ENCODE measurements at places on chromosomes 5 and 9.

GRCh38 chr5:149274939-149275338, 3.3 kb downstream of the AFAP1L1 start:
- DNase-seq = no peak

GRCh38 chr9:91395553-91396471, 27.8 kb downstream of the NFIL3 start:
- peak; percentile 87 for DNase-seq

DNA sequence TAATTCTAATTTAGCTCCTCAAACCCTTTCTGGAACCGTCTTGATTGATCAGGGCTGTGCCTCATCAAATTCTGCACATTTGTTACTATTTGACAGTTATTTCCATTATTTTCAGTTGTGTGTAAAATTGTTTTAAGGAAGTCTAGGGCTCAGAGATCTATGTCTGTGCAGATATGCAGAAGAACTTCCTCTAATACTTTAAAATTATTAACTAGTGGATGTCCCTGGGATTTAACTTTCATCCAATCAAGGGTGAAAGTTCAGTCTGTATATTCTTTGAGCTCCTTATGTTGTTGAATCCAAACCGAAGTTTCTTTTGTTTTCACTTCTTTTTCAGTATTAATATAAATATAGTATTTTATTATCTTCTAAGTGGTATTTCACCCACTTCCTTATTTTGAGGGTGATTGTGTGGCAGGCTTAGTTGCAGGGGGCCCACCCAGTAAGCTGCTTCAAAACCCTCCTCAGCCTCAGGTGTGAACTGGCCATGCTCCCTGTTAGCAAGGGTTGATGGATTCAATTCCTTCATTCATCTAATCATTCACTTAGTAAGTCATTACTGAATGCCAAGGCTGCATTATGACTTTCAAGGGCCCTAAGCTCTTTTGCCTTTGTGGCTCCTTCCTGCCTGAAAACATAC, 2.1 kb upstream of the CAMLG start:
- DNase-seq = no peak

DNA sequence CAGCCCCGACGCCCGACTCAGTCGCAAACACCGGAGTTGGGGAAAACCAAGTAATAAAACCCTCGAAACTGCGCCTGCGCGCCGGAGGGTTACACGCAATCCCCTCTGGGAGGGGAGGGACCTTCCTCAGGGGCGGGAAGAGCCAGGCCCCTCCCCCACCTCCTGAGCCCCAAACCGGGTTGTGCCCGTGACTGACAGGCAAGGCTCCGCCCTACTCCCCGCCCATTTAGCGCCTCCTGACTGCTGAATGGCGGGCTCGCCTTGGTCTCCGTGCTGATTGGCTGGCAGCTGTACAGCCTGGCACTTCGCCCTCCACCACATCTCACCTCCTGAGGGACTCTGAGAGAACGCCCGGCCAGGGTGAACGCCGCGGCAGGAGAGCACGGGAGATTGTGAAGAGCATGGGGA, at the start of gene PRDM9:
PRDM9 (plus strand) TSS at position 332 of the 408 bp plus-strand sequence. CDS start 1,425 bp downstream, outside the sequence.
- DNase-seq = peak; percentile 0

DNA sequence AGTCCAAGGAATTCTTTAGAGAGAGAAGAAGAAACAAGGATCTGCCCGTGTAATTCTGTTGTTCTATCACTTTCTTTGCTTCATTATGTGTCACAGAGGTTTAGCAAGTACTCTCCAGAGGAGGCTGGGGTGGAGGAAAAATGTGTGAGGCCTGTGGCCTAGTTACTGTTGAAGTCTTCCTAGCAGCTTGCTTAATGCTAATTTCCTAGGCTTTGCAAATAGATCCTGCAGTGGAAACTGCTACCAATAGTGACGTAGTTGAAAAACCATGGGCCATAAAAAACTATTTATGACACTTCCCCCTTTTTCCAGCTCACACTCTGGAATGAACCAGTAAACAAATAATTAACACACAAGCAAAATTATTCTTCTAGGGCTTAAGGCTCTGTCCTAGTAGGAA, 27.0 kb upstream of the C9orf72 start:
- no peak for DNase-seq

GRCh38 chr5:74083096-74083791, 457.2 kb downstream of the ARHGEF28 start:
- no peak for DNase-seq

DNA sequence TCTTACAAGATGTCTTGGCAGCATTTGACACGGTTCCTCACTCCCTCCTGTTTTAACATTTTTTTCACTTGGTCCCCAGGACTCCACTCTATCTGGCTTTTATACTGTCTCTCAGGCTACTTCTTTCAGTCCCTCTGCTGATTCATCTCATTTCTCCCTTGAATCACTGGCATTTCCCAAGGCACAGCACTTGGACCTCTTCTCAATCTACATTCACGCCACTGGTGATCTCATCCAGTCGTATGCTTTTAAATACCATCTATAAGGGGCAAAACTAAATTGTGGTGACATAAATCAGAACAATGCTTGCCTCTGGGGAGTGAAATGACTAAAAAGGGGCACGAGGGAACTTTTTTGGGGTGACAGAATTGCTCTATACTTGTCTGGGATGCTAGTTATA, 47.1 kb downstream of the MAPKAP1 start:
- DNase-seq = peak; percentile 74

- DNase-seq = no peak
Measured at GRCh38 chr9:86626802-86627201, 272.6 kb upstream of the TUT7 start.

DNA sequence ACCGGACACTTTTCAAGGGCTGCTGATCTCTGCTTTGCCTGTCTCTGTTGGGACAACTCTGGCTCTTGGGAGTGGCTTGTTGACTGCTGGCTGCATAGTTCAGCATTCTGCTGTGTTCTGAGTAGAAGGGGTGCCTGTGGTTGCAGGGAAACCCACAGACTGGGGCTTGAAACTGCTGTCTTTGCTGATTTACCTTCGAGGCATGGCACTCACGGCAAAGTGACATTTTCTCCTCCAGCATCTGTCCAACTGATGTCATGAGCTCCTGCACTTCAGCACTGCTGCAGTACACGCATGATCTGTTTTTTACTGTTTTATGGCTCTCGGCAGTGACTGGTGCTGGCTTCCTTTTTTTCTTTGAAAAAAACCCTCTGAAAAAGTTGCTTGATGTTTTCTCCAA, 69.2 kb downstream of the SPATA31D1 start:
- no peak for DNase-seq

DNA sequence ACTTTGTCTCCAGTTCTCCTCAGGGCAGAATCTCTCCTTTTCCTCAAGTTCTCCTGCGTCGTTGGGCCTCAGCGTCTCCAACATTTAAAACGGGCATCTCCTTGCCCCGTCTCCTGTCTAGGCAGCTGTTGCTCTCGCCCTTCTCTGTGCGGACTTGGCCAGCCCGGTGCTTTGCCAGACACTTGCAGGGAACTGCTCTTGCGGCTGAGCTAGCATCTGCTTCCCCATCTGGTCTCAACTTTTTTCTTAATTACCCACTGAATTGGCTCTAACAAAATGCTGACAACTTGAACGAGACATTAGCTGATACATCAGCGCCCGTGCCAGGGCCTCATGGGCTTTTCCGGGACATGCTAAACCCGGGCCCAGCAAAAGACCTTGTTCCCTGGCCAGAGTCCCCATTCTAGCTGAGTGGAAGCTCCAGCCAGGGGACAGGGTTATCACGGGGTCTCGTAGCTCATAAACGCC, 25.1 kb downstream of the ZNF618 start:
- DNase-seq = no peak

GRCh38 chr5:128081111-128081851, 2.3 kb upstream of the SLC12A2 start:
- no peak for DNase-seq

GRCh38 chr9:121735065-121735792, 83.8 kb downstream of the DAB2IP start:
- DNase-seq = peak; percentile 49

DNA sequence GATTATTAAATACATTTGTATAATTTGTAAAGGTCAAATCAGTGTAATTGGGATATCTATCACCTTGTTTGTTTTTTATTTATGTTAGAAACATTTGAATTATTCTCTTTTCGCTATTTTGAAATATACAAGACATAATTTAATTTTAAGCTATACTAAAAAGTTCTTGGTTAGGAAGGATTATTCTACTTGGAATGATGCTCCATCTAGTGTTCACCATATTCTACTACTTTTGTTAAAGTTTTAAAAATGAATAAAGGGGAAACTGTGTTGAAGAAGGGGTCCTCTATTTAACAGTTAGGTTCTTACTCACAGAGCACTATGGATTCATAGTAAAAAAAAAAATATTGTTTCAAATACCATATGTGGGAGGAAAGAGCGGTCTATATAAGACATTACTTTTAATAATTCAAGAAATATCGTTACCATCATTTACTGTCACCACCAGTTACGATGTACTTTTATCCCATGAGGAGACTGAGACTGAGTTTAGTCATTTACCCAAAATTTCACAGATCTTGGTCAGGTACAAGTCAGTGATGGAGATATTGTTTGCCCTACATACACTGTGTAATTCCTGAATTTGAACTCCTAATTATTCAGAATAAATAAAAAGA, 6.3 kb upstream of the STOM start:
- DNase-seq = no peak

DNA sequence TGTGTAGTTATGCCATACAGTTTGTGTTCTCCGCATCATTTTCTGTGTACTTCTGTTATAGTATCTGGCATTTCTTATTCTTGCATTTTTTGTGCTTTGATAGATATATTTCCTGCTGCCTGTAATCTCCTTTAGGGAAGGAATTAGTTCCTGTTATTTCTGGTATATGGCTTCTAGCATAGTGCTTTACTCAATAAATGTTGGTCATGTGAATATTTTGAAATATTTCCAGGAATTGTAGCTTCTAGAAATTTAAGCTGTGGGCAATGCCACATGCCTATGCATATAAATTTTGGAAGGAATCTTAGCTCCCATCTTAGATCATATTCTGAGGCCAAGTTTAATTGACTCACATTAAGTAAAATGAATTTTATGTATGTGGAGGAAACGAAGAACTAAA, 11.5 kb upstream of the PRRC1 start:
- no peak for DNase-seq

DNA sequence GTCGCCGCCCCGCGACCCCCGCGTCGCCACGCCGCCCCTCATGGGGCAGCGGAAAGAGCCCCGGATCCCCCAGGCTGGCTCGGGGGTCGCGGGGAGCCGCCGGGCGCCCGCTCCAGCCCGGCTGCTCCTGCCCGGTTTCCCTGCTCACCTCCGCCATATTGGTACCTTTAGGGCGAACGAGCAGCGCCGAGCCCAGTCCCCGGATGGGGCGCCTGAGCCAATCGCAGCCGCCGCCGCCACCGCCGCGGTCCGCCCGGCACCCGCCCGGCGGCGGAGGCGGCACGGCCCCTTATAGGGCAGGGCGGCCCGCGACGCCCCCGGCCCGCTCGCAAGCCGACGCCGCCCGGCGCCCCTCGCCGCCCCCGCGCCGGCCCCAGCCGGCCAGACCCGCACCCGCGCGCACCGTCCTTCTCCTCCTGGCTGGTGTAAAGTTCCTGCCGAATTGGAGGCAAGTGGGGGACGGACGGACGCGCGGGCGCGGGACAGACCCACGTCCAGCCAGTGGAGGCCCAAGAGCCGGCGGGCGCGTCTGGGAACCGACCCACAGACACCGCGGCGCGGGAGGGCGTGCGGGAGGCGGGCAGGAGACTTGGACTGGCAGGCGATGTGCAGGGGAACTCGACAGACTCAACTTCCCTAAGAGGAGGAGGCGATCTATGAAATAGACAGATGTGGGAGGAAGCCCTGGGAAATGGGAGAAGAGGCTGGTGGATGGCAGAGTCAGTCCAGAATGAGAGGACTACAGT, at the start of gene MIER3:
MIER3 (minus strand) TSS at position 178 of the 746 bp plus-strand sequence; CDS start at position 157, 21 bp downstream.
- DNase-seq = peak; percentile 88

- DNase-seq = no peak
Measured at GRCh38 chr9:136051453-136051836, 43.6 kb downstream of the NACC2 start.

GRCh38 chr9:130486103-130486502, 41.3 kb downstream of the ASS1 start:
- no peak for DNase-seq

DNA sequence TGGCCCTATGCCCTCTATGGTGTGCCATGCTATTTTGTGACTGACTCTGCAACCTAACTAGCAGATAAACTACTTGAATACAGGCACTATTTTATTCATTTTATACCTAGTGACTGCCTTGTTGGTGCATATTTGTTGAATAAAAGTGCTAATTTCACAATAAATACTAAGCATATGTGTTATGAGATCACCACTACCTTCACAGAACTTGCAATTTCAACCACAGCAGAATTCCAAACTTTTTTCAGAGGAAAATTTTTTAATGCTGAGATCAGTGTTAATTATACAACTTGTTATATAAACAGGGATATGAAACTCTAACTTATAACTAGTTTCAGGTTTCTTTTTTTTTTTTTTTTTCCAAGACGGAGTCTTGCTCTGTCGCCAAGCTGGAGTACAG, 94.8 kb downstream of the NR3C1 start:
- no peak for DNase-seq

- peak; percentile 51 for DNase-seq
Measured at GRCh38 chr9:89606049-89606623, 1.3 kb downstream of the GADD45G start.

DNA sequence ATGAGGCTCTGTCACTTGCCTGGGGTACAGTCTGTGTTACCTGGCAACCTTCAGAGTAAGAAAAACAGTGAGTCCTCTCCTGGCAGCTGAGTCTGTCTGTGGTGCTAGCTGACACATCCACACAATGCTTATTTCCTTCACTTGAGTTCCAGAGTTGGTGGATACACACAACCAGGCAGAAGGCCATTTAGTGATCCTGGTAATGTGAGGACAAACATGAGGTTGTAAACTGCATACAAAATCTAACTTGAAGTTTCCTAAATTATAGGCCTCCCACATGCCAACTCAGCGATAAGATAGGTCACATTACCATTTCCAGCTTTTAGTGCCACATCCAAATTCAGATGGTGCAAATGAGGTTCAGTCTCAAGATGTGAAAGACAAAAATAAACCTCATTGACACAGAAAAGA, 125.5 kb downstream of the DCP2 start:
- no peak for DNase-seq

- DNase-seq = no peak
Measured at GRCh38 chr5:77993141-77993854, 217.2 kb upstream of the TBCA start.

Data from activated CD4-positive, alpha-beta T cell treated with anti-CD3 and anti-CD28 coated beads, Interleukin-10, Interleukin-2, amounts not matched to agents 100 ng/mL and 50 ng/mL, durations not matched to agents 16 hours and 8 hours (primary cell).